ENCODE measurements at places on chromosomes 2 and 18. TPM values are rescaled to one million over a fixed set of nuclear protein-coding genes. Genes with fewer than 3 reads are reported as not detected.

- no peak for DNase-seq
Measured at GRCh38 chr18:29191263-29191662, 1014.3 kb upstream of the CDH2 start.

Gene RGPD3
- total RNA-seq = 0.18 TPM

Gene GALR1
- total RNA-seq = not detected

DNA sequence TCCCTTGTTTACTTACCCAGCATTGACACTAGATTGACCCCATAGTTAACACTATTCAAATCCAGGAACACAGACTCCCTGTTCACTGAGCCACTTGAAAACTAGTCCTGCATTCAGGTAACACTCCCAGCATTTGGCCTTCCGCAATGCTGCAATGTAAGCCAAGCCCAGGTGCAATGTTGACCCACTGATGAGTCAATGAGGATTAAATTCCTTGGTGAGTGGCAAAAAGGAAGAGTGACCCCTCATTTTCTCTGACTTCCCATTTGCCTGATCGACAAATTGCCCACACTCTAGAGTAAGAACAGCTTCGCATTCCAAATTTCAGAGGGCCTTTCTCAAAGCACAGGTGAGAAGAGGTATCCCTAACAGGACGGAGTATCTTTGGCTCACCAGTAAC is 251.9 kb downstream of the FBXO15 start:
- DNase-seq = no peak

DNA sequence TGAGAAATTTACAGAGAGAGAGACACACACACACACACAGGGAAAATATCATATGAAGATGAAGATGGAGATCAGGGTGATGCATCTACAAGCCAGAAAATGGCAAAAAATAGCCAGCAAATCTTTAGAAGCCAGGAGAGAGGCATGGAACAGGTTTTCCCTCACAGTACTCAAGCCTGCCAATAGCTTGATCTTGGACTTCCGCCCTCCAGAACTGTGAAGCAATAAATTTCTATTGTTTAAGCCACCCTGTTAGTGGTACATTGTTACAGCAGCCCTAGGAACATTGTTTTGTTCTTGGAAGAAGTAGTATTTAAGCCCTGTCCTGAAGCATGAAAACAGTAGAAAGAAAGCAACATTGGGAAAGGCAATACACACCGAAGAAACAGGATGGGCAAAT is 292.0 kb upstream of the LRP1B start:
- DNase-seq = no peak

- DNase-seq = no peak
Measured at GRCh38 chr2:44716131-44716530, 225.4 kb upstream of the SIX3 start.

Gene PAX3
- not detected for total RNA-seq
